ENCODE measurements at places on chromosomes 3 and 15.

DNA sequence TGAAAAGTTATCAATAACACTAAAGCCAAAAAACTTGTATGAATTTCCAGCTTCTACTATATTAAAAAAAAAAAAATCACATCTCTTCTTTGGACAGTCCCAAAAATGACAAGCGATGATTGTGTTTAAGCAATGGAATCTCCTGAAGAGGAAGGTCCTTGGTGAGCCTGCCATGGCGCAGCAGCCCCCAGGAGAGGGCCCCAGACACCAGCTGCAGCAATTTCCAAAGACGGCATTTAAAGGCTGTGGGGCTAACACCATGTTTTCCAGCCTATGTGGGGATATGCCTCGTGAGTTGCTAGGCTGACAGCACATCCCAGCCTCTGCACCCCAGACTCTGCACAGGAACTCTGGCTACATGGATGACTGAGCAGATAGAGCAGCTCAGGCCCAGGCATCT is 14.7 kb downstream of the SKIC8 start:
- DNase-seq = no peak

- no peak for DNase-seq
These were observed 16.0 kb upstream of the PCOLCE2 start for GRCh38 chr3:142904639-142905436.

- no peak for DNase-seq
These were observed 55.2 kb upstream of the TRAK1 start for GRCh38 chr3:42035816-42036482.

DNA sequence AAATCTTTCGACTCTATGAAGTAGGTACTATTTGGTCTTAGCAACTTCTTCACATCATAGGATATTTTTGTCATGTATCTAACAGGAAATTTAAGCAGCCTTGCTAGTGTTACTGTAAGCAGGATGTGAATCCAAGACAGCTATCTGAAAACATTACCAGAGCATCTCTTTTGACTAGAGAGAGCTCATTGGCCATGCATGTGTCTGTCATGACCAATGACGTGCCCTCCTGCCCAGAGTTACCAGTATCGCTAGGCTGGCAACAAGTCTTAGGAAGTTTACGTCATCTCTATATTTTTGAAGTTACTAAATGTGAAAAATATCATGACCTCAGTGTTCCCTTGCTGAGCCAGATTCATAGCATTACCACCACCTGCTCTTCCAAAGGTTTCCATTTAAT is 130.9 kb upstream of the TP63 start:
- DNase-seq = no peak

DNA sequence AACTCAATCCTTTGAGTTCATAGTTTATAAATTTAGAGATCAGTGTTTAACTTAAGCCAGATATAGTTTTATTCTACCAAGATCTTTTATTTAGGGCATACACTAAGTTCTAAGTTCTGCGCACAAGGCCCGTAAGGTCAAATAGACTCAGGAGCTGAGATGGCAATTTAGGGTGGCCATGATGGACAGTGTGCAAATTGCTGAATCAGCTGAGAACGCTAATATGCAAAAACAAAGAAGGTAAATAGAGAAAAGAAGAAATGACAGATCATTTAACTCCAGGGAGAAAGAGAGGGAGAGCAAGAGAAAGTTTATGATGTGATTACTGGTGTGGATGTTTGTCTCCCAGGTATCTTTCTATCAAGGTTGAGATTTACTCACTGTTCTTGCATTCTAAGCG is 678.5 kb downstream of the OTOL1 start:
- no peak for DNase-seq

DNA sequence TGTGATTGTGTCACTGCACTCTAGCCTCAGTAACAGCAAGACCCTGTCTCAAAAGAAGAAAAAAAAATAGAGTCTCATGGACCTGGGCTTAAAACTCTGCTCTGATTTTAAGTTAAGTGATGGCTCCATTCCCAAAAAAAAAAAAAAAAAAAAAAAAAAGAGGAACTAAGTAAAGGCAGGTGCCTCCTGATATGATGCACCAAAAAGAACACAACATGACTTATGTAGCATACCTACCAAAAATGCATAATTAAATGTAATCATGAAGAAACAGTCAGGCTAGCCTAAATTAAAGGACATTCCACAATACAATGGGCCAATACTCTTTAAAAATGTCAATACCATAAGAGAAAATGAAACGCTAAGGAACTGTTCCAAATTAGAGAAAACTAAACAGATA is 5.4 kb upstream of the IREB2 start:
- DNase-seq = no peak

DNA sequence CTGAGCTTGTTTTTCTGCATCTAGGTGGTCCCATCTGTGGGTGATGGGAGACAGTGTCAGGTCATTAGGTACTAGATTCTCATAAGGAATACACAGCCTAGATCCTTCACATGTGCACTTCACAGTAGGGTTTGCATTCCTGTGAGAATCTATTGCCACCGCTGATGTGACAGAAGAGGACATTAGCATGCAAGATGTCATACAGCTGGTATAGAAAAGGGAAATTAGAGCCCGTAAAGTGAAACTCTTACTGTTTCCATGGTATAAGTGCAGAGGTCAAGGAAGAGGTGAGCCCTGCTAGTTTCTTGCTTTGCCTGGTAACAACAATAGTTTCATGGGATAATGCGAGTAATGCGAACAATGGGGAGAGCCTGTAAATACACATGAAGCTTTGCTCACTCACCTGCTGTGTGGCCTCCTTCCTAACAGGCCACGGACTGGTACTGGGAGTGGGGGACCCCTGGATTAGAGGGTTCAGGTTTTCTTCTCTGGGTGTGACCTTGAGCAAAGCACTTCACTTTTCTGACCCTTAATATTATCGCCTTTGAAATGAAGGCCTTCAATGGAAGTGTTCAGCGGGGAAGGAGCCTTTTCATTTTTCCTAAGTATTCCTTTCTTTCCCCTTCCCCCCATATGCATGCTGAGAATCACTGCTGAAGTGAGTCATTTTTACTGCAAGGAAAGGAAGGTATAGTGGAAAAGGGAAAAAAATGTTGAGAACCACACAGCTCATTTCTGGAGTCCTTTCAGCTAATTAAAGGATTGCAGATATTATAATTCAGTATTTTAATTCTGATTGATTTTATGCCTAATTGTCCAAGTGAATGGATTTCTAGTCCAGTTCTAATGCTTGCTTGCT is 286.4 kb downstream of the UBE2E2 start:
- DNase-seq = no peak

- no peak for DNase-seq
These were observed 98.2 kb downstream of the FNDC3B start for GRCh38 chr3:172137287-172138192.

- no peak for DNase-seq
These were observed 32.5 kb downstream of the PLXNA1 start for GRCh38 chr3:127015282-127016042.

DNA sequence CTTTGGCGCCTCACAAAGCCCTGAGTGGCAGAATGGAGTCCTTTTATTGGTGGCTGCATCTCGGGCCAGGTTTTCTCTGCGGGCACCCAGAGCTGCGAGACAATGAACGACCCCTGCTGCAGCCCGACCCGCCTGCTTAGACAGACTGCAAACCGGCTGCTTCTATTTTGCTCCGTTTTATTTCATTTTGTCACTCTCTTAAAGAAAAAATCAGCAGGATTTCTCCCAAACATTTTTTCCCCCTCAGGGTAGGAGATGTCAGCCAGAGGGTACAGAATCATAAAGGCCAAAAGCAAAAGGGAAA is 64.8 kb downstream of the OXNAD1 start:
- no peak for DNase-seq

DNA sequence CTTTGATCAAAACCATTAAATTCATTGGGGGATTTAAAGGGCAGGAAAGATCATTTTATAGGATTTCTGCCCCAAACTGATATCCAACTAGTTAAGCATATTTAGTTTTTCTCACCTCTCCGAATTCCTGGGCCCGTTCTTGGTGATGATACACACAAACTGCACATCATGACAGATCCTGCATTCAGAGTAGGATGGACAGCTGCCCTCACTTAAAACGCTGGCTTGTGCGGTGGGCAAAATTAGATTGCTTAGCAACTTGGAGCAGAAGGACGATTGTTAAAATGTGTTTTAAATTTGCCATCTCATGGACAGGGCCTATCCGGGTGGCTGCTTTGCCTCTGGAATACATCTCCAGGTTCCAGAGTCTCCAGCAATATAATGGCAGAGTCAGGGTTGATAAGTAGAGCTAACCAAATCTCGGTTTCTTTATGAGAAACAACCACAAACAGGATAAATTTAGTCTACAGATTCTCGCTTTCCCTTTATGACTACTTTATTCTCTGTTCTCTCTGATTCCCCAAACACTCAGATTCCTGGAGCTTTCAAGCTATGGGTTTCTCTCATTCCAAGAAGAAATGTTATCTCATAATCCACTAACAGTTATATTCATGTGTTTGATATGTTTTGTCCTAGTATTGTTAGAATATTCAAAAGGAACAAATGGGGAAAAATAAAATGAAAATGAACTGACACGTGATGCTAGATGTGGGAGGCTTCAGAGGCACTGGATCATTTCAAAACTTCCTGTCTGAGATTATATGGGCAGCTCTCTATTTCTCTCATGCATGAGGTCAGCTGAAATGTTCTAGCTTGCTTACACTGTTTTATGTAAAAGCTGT is 1014.1 kb upstream of the SEMA6D start:
- no peak for DNase-seq

- DNase-seq = no peak
These were observed 2.9 kb downstream of the RAB43 start for GRCh38 chr3:129118745-129119144.

- DNase-seq = peak; percentile 37
These were observed 21.0 kb upstream of the CA12 start for GRCh38 chr15:63402498-63403253.

DNA sequence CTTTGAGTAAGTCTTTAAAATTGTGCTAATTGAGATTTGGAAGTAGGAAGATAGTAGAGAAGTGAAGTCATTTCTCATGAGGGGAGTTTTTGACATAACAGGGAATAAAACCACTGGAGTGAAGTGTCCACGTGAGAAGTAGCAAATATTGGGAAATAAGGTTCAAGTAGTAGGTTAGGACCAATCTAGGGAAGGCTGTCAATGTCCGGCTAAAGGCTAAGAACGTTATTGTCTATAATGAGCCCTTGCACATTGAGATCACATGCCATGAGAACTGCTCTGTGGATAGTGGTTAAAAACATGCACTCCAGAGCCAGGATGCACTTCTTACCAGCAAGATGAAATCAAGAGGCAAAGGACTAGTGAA is 459.9 kb upstream of the TPRG1 start:
- no peak for DNase-seq

DNA sequence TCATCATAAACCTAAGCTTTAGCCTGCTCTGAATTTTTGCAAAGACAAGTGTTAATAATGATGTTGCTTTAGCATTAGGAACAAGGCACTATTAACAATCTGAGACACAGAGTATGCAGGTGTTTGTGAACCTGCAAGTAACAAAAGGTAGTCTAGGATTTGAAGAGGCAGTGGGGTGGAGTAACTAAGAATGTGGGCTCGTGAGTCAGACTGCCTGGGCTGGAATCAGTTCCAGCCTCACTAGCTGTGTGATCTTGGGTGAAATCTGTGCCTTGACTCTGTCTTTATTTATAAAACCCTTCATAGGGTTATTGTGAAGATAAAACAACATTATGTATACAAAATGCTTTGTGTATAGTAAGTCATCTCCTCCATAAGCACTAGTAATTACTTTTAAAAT is 610.6 kb upstream of the CFAP20DC start:
- DNase-seq = no peak

- DNase-seq = no peak
These were observed 69.9 kb downstream of the PTPRG start for GRCh38 chr3:61631108-61631769.

DNA sequence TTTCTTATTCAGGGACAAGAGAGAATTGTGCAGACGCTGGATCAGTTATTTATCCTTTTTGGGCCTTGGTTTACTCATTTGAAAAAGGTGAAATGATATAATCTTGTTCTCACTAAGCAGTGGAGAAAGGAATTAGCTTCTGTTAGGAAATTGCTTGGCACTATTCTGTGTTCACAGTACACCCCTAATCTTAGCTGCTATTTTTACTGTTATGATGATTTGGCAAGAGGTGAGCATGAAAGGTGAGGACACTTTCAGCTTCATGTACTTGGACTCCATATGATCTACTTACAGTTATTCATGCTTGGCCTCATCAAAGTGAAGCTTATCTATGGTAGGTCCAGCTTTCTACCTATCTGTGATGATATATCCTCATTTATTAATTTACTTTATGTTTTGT is 280.6 kb downstream of the EBLN2 start:
- no peak for DNase-seq

- no peak for DNase-seq
These were observed 283.0 kb downstream of the CHST2 start for GRCh38 chr3:143402602-143403001.

DNA sequence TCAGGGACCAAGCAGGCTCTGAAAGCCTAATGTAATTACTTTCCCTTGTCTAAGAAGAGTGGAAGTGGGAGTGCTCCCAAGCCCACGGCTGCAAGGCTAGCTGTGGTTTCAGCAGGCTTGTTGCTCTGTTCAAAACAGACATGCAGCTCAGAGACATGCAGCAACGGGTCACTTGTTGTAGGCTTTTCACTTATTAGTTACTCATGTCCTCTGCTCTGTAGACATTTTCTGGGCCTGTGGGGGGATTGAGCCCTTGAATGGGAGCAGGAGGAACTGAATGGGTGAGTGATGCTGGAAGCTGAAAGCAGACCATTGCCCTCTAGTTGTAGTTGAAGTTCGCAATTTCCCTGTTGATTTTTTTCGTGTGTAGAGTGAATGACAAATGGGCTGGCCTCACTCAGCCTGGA is 261.9 kb upstream of the NR2E3 start:
- no peak for DNase-seq
